ENCODE measurements at places on chromosomes 6 and 20. TPM values are rescaled to one million over a fixed set of nuclear protein-coding genes. Genes with fewer than 3 reads are reported as not detected.

DNA sequence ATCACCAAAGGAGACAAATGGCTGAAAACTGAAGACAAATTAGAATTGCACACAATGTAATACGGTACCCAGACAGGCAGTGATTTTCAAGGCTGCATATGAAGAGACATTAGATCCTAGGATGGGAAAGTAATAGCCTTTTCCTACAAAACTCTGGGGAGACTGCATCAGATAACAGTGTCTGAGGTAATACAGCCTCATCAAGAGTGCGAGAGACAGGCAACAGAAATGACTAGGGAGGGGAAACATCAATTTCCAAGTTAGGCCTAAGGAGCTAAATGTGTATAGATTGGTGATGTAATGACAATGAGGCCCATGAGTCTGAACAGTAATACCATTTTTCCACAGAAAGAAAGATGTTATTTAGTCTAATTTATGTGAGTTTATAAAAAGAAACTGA lies 200.3 kb downstream of the HTR1B start:
- no peaks in the 10 kb centered on the region for H3K27me3 ChIP-seq
- H3K27ac ChIP-seq = no peak overlapping the region
- H3K36me3 ChIP-seq = no peaks in the 10 kb centered on the region
- H3K4me1 ChIP-seq = no peaks in the 10 kb centered on the region
- no peak overlapping the region for H3K4me3 ChIP-seq
- no peak for DNase-seq

CDH4 gene
- 1.7 TPM for polyA plus RNA-seq

LKAAEAR1 gene
- 0.19 TPM for polyA plus RNA-seq

DNA sequence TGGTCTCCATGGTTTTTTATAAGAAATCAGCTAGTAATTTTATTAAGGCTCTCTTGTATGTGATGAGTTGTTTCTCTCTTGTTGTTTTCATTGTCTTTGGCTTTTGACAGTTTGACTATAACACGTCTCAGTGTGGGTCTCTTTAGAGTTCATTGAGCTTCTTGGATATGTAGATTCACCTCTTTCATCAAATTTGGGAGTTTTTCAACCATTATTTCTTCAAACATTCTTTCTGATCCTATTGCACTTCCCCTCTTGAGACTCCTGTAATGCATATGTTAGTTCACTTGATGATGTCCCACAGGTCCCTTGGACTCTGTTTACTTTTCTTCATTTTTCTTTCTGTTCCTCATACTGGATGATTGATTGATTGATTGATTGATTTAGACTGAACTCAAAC lies 7.0 kb upstream of the BAG2 start:
- peaks cover 8% of the 10 kb centered on the region for H3K36me3 ChIP-seq
- no peak overlapping the region for H3K27ac ChIP-seq
- no peaks in the 10 kb centered on the region for H3K27me3 ChIP-seq
- DNase-seq = no peak

EGFL8 gene
- 29.1 TPM for polyA plus RNA-seq

DNA sequence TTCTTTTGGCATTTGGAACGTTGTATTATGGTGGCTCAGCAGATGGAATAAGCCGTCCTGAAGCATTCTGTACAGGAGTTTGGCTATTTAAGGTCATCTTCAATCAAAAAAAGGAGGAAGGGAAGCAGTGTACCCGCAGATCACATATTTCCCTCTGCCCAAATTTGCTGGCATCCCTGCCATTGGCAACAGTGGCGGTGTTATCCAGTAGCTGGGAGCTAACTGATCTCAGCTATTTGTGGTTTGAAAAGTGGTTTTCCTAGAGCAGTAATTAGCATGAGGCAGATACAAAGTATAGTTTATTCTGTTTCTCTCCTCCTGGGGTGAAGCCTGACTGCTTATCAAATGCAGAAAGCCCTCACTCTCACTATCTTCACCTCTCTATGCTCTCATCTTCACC lies 576.8 kb downstream of the QKI start:
- no peaks in the 10 kb centered on the region for H3K36me3 ChIP-seq
- H3K27ac ChIP-seq = no peak overlapping the region
- H3K4me3 ChIP-seq = no peak overlapping the region
- no peaks in the 10 kb centered on the region for H3K4me1 ChIP-seq

DNA sequence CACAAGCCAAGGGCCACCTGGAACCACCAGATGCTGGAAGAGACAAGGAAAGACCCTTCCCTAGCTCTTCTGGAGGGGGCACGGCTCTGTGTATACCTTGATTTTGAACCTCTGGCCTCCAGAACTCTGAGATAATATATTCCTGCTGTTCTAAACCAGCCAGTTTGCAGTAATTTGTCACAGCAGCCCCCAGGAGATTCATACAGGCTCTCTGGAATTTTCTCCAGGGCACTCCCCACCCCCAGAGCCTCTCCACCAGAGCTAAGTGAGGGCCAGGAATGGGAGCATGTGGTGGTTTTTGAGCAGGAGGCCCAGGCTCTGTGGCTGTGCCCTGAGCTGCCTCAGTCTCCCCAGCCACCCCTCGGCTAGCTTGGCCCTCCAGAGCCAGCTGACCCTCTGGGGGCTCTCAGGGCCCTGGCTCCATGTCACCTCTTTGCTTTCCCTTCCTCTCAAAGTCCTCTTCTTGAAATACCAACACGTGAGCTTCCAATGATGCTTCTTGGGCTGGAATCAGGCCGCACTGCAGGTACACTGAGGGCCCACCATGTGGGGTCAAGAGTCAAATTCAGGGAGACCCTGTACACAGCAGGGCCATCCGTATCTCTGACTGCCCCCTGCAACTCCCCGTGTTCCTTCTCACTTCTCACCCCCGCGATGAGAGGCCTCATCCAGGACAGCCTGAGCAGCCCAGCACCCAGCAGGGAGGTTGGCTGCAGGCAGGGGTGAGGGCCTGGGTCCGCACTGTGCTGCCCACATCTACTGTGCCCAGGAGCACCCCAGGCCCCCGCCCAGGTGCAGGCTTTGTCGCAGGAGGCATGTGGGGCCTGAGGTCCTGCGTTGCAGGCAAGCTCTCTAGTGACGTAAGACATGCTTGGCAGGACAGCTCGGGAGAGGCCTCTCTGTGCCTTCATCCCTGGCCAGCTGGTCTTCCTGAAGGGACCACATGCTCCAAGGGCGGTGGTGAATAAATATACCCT lies 155.5 kb downstream of the ANKRD60 start:
- no peak overlapping the region for H3K27ac ChIP-seq
- H3K27me3 ChIP-seq = no peaks in the 10 kb centered on the region
- no peaks in the 10 kb centered on the region for H3K4me1 ChIP-seq
- H3K4me3 ChIP-seq = no peak overlapping the region
- DNase-seq = no peak

DNA sequence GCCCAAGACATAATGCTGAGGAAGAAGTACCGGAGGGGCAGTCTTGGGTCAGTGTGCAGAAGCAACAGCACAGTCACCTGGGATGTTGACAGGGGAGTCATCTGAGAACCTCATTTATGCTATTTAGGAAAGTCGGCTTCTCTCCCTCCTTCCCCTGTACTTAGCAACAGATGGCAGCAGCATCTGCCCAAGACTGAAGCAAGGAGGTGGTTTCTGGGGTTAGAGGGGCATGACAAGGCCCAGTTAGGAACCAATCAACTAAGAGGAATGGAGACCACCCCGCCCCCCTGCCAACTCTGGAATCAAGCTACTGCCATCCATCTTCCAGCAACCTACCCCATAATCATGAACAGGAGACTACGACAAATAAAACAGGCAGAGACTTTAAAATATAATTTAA lies 21.7 kb downstream of the RIPK1 start:
- DNase-seq = no peak
- H3K27me3 ChIP-seq = no peaks in the 10 kb centered on the region
- H3K36me3 ChIP-seq = peaks cover 51% of the 10 kb centered on the region
- no peak overlapping the region for H3K27ac ChIP-seq
- H3K4me3 ChIP-seq = no peak overlapping the region

DNA sequence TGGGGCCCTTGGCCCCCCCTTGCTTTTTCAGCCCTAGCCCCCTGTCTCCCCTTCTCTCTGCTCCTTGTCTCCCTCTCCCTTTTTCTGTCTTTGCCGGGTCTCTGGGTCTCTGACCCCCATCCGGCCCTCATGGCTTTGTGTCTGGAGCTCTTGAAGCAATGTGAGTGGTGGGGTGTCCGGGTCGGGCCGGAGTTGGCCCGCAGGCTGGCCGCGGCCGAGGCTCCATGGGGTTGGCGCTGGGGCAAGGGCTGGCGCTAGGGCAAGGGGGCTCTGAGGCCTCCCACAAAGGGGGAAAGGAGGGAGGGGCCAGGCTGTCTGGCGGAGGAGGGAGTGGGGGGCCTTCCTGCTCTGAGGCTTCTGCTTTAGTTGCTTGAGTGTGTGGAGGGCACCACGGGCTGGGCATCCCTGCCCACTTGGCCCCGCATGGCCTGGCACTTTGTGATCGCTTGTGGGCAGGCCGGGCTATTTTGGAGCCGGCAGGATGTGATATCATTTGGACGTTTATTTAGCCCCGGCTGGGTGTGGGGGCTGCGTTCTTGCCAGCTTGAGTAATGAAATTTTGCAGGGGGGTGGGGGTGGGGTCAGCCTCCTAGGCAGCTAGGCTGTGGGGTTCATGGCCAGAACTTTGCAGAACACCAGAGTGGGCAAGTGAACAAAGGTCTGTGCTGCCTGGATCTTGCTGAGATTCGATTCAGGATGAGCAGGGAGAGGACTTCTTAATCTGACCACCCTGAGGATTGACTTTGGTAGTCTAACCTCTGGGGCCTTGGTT lies 78.7 kb upstream of the MYL9 start:
- no peak for DNase-seq
- no peaks in the 10 kb centered on the region for H3K36me3 ChIP-seq
- H3K27me3 ChIP-seq = no peaks in the 10 kb centered on the region
- peak overlapping the region; percentile 70 for H3K4me3 ChIP-seq

DNA sequence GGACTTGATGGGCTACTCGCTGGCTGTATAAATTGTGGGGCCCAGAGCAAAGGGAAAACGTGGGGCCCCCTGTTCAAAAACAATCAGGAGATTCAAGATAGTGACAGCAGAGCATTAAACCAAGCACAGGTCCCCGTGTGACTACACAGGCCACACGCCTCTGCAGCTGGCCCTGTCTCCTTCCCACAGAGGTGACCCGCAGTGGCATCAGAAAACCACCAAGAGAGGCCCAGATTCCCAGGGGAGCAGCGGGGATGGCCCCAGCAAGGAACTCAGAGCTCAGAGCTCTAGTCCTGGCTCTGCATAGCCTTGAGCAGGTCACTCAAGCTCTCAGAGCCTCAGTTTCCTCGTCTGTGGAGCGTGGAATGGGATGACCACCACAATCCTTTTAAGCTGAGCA lies 57.6 kb downstream of the CPNE5 start:
- no peaks in the 10 kb centered on the region for H3K36me3 ChIP-seq
- no peak overlapping the region for H3K27ac ChIP-seq
- H3K4me3 ChIP-seq = no peak overlapping the region
- peaks cover 18% of the 10 kb centered on the region for H3K4me1 ChIP-seq
- DNase-seq = no peak

GRCh38 chr20:56865055-56865454 lies 235.9 kb downstream of the TFAP2C start:
- DNase-seq = no peak
- H3K4me3 ChIP-seq = no peak overlapping the region
- H3K27ac ChIP-seq = no peak overlapping the region
- H3K27me3 ChIP-seq = peaks cover 3% of the 10 kb centered on the region

DNA sequence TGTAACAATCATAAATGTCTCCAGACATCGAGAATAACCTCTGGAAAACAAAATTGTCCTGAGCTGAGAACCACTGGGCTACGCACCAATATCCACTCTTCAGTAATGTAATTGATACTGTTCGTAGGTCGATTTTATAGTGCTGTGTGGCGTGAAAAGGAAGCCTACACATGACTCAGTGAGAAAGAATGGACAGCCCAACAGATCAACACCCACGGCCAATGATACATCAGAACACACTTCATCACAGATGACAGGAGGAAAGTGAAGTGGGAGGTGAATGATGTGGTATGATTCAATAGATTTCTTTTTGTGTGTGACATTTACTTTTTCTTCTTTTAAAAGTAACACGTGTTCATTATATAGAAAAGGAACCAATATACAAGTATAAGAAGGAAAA lies 93.5 kb downstream of the RPS12 start:
- DNase-seq = no peak
- no peaks in the 10 kb centered on the region for H3K4me1 ChIP-seq
- H3K36me3 ChIP-seq = no peaks in the 10 kb centered on the region

GRCh38 chr6:815348-815738 lies 122.4 kb upstream of the EXOC2 start:
- H3K36me3 ChIP-seq = no peaks in the 10 kb centered on the region
- peaks cover 16% of the 10 kb centered on the region for H3K4me1 ChIP-seq
- no peak overlapping the region for H3K27ac ChIP-seq
- no peak overlapping the region for H3K4me3 ChIP-seq
- no peak for DNase-seq

PTCHD4 gene
- 0.70 TPM for polyA plus RNA-seq

PRSS16 gene
- polyA plus RNA-seq = 7.9 TPM

DNA sequence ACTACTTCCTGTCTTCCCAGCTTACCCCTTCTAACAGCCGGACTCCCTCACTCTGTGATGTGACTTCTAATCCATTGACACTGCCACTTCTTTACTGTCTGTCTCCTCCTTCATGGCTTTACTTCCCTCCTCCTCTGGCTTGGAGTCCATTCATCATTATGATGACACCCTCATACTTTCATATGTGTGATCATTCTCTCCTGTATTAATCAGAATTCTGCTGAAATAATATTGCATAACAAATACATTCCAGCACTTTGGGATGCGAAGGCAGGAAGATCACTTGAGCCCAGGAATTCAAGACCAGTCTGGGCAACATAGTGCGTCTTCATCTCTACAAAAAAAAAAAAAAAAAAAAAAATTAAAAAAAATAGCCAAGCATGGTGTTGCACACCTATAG lies 147.9 kb upstream of the BTBD3 start:
- no peak for DNase-seq
- no peaks in the 10 kb centered on the region for H3K27me3 ChIP-seq
- H3K4me1 ChIP-seq = no peaks in the 10 kb centered on the region
- no peaks in the 10 kb centered on the region for H3K36me3 ChIP-seq
- H3K4me3 ChIP-seq = no peak overlapping the region

DNA sequence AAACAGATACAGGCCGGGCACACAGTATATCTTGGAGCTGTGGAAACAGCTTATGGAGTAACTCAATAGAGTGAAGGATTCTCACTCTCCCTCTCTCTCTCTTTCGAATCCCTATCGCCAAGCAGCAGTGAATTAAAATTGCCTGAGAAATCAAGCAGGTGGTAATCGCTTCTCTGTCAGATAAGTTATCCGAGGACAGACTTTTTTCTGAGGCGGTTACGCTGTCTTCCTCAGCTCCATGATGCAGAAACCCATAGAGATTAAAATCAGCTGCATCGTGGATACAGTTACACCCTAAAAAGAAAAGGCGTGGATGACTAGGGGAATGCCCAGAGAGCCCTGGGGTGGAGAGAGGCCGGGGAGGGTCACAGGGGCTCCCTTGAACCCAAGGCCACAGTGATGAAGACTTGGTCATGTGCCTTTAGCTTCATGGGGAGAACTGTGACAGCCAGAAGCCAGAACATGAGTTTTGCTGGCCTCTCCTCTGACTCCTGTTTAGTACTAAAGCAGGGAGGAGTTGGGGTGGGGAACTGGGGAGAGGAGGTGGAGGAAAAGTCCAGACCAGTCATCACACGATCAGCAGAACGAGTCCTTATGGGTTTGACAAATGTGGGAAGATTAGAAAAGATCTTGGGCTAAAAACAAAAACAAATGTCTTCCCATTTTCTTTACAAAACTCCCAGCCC lies 138.8 kb upstream of the JARID2 start:
- H3K4me1 ChIP-seq = peaks cover 5% of the 10 kb centered on the region
- H3K27ac ChIP-seq = no peak overlapping the region
- H3K27me3 ChIP-seq = no peaks in the 10 kb centered on the region
- no peak overlapping the region for H3K4me3 ChIP-seq
- H3K36me3 ChIP-seq = no peaks in the 10 kb centered on the region
- no peak for DNase-seq

- DNase-seq = no peak
- H3K36me3 ChIP-seq = no peaks in the 10 kb centered on the region
- no peak overlapping the region for H3K4me3 ChIP-seq
- H3K27me3 ChIP-seq = peaks cover 81% of the 10 kb centered on the region
- no peak overlapping the region for H3K27ac ChIP-seq
- peaks cover 4% of the 10 kb centered on the region for H3K4me1 ChIP-seq
Observed at GRCh38 chr20:9508240-9508661, 6.1 kb upstream of the LAMP5 start.
